Activated naive CD4-positive, alpha-beta T cell treated with anti-CD3 and anti-CD28 coated beads, Interleukin-2, amount 50 U/mL, for 72 hours (primary cell): ENCODE measurements at places on chromosomes 5 and 9. TPM values are rescaled to one million over a fixed set of nuclear protein-coding genes. Genes with fewer than 3 reads are reported as not detected.

Gene FBP2
- total RNA-seq = not detected

- DNase-seq = no peak
These were observed 89.9 kb upstream of the GNAQ start for GRCh38 chr9:78121488-78121887.

DNA sequence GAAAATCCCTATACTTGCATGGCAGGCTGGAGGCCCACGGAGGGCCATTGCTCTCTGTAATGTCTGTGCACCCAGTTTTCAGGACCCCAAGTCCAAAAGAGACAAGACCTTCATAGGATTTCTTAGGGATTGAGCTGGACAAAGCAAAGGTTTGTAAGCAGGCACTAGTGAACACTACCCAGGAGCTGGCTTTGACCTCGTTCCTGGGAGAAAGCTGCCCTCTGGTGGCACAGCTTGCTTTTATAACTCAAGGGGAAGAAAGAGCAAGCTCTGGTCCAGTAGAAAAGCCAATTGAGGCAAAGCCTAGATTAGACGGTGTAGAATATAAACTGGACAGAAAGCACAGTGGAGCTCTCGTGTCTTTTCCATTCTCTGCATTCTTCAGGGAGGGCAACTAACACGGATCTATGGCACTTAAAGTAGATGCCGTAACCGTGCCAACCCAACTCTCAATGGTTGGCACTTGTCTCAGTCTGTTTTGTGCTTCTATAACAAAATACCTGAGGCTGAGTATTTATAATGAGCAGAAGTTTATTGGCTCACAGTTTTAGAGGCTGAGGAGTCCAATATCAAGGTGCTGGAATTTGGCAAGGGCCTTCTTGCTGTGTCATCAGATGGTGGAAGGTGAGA lies 7.9 kb downstream of the GABRP start:
- DNase-seq = peak; percentile 9

Gene IL13
- total RNA-seq = 0.72 TPM

Gene GDNF
- not detected for total RNA-seq

Gene TAF1L
- total RNA-seq = not detected

Gene MCIDAS
- total RNA-seq = not detected

DNA sequence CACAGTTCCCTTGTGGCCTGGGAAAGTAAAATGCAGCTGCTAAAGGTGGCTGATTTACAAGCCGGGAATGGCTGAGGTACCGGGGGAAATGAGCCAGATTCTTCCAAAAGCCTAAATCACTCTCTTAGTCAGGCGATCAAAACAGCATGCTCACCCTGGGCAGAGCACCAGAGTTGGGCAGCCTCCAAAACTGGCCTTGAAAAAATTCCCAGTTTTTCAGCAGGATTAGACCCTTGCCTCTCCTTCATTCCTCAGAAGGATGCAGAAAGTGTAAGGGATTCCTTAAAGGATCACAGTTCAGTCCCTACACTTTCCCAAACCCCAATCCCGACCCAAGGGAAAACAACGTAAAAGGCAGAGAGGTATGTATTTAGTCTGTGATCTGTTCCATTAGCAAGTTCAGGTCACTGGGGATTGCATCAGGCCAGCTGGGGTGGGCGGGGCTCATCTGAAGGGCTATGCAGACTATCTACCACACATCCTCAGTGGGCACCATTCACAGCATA lies 16.9 kb downstream of the TMEM174 start:
- DNase-seq = no peak

DNA sequence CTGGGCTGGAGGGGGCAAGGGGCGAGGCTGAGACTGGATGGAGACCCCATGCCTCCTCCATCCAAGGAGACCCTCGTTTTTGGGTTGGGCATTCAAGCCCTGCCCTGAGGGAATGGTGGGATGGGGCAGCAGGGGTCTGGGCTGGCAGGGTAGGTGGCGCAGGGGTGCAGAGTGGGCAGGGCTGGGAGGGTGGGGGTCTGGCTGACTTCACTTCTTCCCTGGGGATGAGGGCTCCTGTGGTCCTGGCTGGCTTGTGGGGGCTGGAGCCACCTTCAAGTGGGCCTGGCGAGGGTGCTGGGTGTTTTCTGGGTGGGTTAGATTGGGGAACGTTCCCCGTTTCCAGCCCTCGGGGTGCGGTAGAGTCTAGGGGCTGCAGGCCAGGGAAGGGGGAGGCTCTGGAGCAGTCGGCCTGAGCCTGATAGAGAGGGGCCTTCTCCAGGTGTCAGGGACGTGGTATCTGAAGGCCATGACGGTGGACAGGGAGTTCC lies 412 bp downstream of the LCN1 start:
- no peak for DNase-seq
